ENCODE measurements at places on chromosomes 2 and 18.

GRCh38 chr2:189076572-189076971 is 102.4 kb downstream of the COL3A1 start:
- DNase-seq: no peak

DNA sequence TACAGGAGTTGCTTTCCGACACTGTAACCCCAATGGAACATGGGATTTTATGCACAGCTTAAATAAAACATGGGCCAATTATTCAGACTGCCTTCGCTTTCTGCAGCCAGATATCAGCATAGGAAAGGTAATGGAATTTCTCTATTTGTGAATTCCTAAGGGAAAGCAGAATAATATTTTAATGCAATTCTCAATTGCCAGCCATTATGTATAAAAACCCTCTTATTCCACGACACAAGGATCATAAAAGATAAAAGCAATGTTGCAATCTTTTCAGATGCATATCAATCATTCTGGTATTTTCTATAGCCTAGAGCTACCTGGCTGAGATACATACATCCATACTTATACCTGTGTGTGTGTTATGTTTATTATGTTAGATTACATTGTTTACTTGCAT is 31.2 kb downstream of the PTH2R start:
- no peak for DNase-seq

GRCh38 chr2:233399306-233400225 is 45.3 kb downstream of the DGKD start:
- DNase-seq: peak; percentile 29

DNA sequence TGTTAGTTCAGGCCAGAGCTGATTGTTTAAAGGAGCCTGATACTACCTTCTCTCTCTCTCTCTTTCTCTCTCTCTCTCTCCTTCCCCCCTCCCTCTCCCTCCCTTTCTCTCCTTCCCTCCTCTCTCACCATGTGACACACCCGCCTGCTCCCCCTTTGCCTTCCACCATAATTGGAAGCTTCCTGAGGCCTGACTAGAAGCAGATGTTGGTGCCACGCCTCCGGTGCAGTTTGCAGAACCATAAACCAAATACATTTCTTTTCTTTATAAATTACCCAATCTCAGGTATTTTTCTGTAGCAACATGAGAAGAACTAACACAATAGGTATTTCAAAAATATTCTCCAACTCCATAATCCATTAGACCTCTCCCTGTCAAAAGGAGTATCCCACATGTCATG is 62.4 kb downstream of the ANKRD62 start:
- no peak for DNase-seq

DNA sequence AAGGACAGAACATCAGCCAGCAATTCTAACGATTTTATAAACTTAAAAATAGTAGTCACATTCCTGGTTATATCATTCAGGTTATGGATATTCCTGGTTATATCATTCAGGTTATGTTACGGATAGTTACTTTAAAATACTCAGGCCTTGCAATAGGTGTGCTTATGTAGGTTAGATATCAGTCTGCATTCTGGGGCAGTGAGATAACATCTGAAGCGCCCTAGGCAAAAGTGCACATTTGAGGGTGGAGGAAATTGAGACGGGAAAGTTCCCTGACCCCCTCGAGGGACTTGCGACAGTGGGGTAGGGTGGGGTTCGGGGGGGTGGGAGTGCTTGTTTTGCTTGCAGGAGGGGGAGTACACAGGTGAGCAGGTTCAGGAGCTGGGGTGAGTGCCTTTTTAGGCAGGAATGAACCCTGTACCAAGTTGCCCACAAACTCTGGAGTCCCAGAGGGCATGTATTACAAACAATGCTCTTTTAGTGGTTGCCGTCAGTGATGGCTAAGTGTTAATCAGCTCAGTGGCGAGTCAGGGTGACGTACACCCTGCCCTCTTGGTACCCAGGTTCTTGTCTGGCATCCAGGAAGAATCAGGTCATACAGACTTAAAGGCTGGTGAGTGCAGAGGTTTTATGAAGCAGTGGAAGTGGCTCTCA is 31.8 kb downstream of the CREG2 start:
- no peak for DNase-seq

DNA sequence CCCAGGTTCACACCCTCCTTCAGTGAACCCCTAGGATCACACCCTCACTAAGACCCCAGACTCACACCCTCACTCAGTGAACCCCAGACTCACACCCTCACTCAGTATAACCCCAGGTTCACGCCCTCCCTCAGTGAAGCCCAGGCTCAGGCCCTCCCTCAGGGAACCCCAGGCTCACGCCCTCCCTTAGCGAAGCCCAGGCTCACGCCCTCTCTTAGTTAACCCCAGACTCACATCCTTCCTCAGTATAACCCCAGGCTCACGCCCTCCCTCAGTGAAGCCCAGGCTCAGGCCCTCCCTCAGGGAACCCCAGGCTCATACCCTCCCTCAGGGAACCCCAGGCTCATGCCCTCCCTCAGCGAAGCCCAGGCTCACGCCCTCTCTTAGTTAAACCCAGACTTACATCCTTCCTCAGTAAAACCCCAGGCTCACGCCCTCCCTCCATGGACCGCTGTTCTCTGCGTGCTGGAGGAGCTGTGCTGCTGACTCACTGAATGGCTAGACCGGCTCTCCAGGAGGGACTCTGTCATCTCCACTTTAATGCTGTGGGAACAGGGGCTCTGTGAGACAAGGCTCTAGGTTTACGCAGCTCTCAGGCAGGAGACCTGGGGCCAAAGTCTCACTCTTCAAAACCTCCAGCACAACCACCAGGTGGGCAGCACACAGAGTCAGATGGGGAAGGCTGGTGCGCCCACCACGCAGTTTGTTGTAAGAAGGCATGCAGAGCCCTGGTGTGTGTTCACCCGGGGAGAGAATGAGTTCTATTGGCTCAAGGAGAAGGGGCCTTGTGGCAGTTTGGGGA is 506.9 kb upstream of the MYT1L start:
- no peak for DNase-seq

GRCh38 chr2:119426801-119427395 is 4.8 kb upstream of the TMEM37 start:
- DNase-seq: no peak
